SHP77 (cell line): ENCODE measurements at places on chromosomes 5 and 9.

DNA sequence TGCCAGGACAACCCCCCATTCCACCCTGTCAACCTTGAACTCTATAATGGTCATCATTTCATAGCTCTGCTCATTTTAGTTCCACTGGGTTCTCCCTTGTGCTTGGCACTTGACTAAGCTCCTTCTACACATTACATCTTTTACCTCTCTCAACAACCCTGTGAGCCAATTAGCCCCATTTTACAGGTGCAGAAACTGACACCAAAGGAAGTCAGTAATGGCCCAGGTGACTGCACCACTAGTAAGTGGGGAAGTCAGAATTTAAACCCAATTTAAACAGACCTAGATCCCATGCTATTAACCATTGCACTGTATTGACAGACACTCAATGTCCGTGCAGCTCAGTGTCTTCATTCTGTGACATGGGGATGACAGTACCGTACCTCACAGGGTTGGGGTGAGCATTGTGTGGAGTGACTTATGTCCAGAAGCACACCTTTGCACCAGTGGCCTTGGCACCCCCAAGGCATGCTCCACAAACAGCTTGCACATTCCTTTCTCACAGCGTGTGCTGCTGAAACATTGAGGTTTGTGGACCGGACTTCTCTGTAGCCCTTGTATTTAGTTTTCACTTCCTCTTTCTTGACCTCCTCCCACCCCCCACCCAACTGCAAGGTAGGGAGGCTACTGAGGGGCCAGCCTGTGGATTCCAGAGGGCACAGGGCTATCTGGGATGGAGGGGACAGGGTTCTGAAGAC, 23.1 kb downstream of the IRF1 start:
- DNase-seq = no peak

GRCh38 chr5:84741056-84741455, 356.4 kb upstream of the EDIL3 start:
- DNase-seq = no peak

- DNase-seq = no peak
Observed at GRCh38 chr9:135358552-135358940, 121.0 kb upstream of the PPP1R26 start.

- peak; percentile 62 for DNase-seq
Observed at GRCh38 chr5:32076699-32077695, 97.1 kb downstream of the GOLPH3 start.

GRCh38 chr5:16625096-16625495, 8.3 kb upstream of the RETREG1 start:
- DNase-seq = no peak

DNA sequence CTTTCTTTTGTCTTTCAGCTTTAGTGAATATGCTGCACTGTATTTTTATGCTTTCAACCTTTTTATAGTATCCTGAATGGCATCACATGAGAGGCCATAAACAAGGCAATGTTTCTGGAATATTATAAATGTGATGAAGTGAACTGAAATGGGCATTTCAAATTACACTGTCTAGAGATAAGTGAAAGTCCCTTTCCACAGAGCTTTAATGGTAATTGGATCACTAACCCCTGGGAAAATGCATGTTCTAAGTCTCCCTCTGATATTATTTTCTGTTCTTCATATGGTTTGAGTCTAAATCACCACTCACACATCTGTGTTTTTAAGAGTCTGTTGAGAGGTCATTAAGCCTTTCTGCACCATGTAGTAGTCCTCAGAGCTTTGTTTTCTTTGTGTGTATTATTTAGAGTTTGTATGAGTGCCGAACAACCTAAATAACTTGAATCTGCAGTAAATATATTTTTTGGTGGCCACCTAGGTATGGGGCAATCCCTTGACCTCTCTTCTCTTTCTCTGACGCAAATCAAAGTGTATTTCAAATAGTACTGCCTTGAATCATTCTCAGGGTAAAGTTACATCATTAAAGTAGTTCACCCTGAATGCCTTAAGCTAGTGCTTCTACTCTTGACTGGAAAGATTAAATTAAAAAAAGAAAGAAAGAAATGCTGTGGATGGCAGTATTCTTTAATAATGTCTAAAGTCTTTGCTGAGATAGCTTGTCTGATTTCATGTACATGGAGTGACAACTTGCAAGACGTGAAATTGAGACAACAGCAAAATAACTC, 1931.0 kb upstream of the CDH6 start:
- no peak for DNase-seq

DNA sequence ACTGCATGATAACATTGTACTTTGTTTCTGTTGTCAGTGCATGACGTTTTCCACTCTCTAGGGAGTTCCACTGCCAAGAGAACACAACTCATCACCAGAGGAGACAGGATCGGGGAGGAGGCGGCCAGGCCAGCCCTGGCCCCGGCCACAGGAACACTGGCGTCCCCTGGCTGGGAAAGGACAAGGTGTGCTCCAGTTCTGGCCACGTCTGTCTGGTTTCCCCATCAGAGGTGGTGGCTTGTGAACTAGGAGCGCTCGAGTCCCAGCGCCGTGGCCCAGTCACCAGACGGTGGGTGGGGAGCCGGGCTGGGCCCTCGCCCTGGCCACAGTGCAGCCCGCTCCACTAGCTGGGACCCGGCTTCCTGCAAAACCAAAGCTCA, 211.9 kb upstream of the IRX4 start:
- no peak for DNase-seq

- no peak for DNase-seq
Observed at GRCh38 chr9:137544176-137544760, 5.9 kb downstream of the PNPLA7 start.

DNA sequence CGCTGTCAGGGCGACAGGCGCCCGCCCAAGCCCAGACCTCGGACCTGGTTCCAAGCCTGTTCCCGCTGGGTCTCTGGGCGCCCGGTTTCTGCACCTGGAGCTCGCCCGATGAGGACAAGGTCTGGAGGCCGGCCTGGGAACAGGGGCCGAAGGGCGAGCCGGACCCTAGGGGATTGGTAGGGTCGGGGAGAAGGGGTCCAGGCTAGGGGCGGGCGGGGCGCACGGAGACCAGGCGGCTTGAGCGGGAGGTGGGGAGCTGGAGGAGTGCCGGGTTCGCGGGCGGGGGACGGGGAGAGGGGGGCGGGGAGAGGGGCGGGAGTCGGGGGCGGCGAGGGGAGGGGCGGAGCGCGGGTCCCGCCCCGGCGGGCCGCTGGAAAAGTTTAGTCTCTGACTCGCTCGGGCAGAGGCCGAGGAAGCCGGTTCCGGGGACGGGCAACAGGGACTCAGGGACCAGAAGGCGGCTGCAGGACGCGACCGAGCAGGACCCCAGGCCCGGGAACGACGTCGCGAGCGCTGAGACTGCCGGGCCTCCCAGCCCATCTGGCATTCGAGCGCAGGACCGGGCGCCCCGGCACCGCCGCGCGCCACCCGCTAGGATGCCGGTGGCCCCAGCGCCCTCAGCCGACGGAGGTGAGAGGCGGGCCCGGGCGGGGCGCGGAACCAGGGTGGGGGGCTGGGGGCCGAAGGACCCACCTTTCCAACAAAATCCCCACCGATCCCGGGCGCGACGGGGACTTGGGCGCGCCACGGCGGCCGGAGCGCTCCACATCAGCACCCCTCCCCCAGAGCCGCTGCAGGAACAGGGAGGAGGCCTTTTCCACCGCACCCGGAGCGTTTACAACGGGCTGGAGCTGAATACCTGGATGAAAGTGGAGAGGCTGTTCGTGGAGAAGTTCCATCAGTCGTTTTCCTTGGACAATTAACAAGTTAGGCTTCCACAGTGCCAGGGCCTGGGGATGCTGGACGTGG, at the start of gene S1PR3:
TSS of gene S1PR3 (plus strand) at position 403 of the 969 bp plus-strand sequence. CDS start 9,733 bp downstream, outside the sequence.
- no peak for DNase-seq

GRCh38 chr9:101467690-101468089, 32.1 kb upstream of the ALDOB start:
- DNase-seq = no peak

GRCh38 chr9:117434566-117434965, 19.7 kb upstream of the ASTN2 start:
- no peak for DNase-seq

- DNase-seq = no peak
Observed at GRCh38 chr9:127237801-127238200, 26.8 kb upstream of the GARNL3 start.

- DNase-seq = no peak
Observed at GRCh38 chr5:54087436-54087835, 222.9 kb downstream of the ARL15 start.

GRCh38 chr5:87560528-87560927, 147.8 kb upstream of the CCNH start:
- DNase-seq = no peak

DNA sequence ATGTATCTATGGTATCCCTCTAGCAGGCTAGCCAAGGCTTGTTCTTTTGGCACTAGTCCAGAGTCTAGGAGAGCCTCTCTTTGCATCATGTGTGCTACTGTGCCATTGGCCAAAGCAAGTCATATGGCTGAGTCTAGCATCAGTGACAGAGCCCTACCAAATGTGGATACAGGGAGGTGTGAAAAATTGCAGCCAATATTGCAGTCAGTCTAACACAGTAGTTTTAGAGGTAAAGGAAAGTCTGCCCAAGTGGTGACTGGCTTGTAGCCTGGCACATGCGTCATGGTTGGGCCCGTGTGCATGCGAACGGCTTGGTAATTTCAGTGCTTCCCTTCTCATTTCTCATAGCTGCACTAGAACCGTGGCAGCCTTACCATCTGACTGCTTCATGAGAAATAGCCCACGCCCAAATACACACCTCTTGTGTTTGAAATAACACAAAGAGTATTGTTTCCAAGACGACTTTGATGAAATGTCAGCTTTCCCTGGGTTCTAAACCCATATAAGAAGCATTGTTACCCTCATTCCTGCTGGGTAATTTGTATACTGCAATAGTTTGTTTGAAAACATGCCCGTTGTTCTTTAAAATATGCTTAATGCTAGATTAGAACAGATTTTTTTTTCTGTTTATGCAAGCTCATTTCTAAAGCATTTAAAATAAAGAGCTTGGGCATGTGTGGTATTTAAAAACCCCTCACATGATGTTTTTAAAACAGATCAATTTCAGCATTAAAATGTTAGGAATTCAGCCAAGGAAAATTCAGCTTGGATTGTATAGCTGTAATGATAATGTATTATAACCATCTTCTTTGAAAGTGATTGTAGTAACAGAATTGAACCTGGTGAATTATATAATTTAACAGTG, 113.2 kb downstream of the TLE4 start:
- DNase-seq = no peak

DNA sequence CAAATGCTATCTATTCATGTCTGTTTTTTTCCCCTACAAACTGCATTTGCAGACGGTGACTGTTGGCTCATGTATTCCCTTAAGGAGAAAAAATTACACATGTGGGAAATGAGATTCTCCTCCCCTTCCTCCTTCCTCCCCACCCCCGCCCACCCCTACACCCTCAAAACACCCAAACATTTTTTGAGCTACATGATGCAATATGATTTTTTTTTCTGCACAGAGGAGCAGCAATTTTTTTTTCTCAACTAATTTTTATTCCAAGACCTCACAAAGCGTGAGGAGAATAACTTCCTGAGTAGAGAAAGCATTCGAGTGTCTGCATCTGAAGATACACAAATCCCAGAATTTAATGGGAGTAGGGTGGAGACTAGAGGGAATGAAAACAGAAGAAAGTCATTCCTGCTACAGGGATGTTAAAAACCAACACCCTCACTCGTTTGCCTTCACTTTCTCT, 118.1 kb downstream of the PRDM6 start:
- DNase-seq = no peak

DNA sequence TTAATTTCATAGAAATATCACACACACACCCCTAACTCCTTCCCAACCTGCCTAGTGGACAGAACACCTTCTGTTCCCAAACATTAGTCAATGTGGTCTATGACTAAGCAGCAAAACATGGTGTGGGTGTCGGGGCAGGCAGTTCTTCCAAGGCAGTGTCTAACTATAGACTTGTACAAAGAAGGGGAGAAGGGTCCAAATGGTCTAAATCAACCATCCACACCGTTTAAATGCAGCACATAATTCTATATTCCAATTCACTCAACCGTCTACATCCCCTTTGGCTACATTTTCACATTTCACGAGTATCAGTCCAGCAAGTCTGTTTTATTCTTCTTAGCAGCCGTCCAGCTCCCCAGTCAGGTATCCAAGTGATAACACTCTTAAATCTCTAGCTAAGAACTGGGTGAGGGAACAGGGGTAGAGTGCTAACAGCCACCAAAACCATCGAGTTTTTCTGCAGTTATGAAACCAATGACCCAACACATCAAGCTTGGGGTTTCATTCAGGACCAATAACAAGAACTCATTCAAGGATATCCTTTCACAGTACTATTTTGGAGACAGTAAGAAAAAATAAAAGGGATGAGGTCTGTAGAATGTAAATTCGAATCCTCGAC, 3.3 kb downstream of the ZNF608 start:
- DNase-seq = peak; percentile 29

DNA sequence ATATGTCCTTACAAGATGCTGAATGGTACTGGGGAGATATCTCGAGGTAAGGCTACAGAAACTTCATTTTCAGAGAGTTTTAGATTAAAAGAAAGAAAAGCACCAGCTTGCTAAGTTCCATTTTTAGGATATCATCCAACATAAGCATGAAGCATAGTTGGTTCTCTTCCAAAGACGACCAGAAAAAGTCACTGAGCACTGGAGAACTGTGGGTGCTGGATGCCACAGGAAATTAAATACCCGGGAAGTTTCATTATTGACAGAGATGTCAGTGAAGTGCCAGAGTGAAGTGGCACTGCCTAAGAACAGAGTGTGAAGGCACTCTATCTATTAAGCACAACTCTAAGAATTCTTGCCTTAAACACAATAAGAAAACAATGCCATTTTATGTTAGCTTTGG, 76.8 kb downstream of the PIK3R1 start:
- no peak for DNase-seq

GRCh38 chr5:68680366-68680765, 413.4 kb upstream of the SLC30A5 start:
- DNase-seq = no peak

GRCh38 chr5:83498585-83498984, 27.0 kb downstream of the VCAN start:
- DNase-seq = no peak
